ENCODE measurements at places on chromosomes 16 and 17.

DNA sequence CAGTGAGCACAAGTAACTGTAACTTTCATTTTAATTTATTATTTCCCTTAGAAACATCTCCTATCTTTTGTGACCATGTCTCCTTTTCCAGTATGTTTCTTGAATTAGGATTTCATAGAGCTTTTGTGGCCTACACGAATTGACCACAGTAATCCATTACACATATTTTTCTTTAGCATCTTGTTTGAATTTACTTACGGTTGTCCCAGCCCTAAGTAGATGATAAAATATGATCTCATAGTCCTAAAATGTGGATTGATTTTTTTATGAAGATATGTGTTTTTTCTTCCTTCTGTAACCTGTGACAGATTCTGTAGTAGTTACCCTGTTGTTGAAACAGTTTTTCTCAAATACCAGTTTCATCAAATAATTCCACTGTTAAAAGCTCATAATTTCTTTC, 61.5 kb downstream of the NF1 start:
- DNase-seq, result no peak

- no peak for DNase-seq
Observed at GRCh38 chr16:3638916-3639644, 15.4 kb upstream of the DNASE1 start.

DNA sequence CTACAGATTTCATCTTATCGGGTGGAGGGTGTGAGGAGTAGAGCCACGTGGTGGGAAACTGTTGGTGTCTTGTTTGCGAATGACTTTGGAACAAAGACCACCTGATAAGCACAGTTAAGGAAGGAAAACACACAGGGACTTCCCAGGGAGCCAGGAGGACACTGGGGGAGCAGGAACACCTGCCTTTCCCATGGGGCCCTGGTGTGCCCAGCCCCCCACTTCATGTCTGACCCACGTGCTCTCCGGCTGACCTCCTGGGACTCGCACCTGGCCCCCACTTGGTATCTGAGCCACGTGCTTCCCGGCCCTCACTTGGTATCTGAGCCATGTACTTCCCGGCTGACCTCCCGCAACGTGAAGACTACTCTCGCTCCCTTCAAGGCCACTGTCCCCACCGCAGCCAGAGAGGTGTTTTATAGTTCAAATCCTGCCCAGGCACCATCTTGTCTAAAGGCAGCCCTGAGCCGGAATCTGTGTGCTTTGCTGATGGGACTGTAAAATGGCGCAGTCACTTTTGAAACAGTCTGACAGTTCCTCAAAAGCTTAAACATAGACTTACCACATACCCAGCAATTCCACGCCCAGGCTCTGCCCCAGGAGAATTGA, 5.4 kb upstream of the CSNK1D start:
- no peak for DNase-seq

- DNase-seq, result no peak
Observed at GRCh38 chr16:9840761-9841665, 341.2 kb downstream of the GRIN2A start.

DNA sequence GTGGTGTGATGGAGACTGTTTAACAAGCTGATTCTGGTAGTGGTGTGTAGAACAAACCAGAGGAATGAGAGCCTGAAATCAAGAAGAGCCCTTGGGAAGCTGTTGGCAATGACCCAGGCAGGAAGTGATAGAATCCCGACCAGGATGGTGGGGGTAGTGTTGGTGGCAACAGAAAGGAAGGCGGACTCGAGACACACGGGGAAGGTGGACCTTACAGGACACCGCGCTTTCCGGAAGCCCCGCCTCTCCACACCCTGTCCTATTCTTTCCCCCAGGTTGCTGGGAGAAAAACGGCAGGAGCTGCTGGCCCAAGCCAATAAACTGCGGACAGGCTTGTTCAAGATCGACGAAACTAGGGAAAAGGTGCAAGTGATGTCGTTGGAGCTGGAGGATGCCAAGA, 30.0 kb upstream of the KDM6B start:
- DNase-seq, result no peak

GRCh38 chr16:82201926-82202325, 31.9 kb upstream of the MPHOSPH6 start:
- no peak for DNase-seq

GRCh38 chr16:23055481-23055880, 93.8 kb downstream of the USP31 start:
- DNase-seq, result no peak

DNA sequence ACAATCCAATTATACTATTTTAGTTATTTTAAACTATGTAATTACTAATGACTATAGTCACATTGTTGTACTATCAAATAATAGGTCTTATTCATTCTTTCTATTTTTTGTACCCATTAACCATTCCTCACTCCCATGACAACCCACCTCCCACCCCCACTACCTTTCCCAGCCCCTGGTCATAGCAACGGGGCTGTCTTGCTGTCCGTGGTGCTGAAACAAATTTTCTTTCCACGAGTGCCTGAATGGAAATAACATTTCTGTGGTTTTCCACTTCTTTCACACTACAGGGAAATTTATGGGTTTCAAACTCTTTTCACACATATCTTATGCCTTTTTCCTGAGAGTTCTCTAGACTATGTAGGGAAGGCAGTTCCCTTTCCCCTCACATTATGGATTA, 326.6 kb downstream of the PHKB start:
- DNase-seq, result no peak

DNA sequence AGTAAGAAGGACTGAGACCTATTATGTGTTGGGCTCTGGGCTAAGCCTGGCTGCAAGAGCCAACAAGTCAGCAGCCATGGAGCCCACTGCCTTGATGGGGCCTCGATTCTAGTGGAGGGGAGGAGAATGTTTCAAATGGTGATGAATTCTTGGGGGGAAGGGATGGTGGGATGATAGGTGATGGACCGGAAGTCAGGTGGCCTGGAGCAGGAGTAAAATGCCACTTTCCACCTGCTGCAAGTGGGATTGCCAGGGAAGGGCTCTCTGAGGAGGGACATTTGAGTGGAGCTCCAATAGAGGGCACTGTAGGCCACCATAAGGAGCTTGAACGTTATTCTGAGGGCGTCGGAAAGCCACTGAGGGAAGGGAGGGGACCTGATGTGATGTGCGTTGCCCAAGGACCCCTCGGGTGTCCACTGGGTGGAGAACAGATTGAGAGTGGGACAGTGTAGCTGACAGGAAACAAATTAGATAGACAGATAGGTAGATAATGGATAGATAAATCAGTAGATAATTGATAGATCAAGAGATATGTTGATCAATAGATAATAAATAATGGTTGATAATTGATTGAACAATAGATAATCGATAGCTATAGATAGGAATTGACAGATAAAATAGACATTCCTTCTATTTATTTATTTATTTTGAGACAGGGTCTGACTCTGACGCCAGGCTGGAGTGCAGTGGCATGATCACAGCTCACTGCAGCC, 18.2 kb upstream of the NXPH3 start:
- DNase-seq, result peak; percentile 47

- DNase-seq, result no peak
Observed at GRCh38 chr16:49510141-49510540, 136.5 kb downstream of the C16orf78 start.

GRCh38 chr17:48756830-48757251, 28.3 kb upstream of the HOXB13 start:
- no peak for DNase-seq

- peak; percentile 34 for DNase-seq
Observed at GRCh38 chr17:76547183-76547641, 7.4 kb downstream of the PRCD start.

DNA sequence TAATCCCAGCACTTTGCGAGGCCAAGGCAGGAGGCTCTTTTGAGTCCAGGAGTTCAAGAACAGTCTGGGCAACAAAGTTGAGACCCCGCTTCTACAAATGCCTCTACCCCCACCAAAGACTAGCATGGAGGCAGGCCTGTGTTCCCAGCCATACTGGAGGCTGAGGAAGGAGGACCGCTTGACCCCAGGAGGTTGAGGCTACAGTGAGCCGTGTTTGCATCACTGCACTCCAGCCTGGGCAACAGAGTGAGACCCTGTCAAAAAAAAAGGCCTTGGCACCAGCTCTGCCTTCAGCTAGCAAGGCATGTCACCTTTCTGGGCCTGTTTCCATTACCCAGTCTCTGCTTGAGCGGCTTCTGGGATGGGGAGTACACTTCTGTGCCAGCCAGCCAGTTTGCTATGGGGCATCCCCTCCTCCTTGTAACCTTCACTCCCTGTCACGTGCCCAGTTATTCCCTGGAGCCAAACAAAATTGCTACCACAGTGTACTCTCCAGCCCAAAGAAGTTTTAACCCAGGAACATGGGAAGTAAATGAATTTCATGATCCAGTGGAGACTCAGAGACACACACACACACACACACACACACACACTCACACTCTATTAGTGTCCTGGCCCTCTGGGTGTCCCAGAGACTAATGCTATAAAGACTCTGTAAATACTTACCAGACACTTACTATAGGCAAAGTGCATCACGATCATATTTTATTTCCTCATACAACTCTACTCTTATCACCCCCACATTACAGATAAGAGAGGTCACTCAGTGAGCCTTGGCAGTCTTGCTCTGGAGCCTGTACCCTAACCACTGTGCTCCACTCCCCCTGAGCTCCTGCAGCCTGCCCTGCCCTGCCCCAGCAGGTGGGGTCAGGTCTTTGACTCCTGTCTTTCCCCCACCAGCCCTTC, 2.5 kb downstream of the CISD3 start:
- DNase-seq, result no peak

GRCh38 chr17:56217921-56218320, 64.6 kb downstream of the ANKFN1 start:
- no peak for DNase-seq

DNA sequence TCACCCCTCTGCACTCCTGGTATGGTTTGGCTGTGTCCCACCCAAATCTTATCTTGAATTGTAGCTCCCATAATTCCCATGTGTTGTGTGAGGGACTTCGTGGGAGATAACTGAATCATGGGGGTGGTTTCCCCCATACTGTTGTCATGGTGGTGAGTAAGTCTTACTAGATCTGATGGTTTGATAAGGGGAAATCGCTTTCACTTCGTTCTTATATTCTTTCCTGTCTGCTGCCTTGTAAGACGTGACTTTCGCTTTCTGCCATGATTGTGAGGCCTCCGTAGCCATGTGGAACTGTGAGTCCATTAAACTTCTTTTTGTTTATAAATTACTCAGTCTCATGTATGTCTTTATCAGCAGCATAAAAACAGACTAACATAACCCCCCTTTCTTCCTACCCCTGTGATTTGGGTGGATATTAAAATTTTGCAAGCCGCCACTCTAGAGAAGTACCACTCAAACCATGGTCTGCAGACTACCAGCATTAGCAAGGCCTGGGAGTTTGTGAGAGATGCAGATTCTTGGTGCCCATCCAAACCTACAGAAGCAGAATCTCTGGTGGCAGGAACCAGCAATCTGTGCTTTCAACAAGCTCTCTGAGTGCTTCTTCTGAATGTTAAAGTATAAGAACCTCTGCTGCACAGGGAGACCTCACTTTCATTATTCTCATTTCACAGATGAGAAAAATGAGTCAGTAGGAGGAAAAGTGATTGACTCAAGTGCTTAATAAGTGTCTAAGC, 999.5 kb upstream of the EEF2KMT start:
- DNase-seq, result no peak

- no peak for DNase-seq
Observed at GRCh38 chr17:9401434-9401833, 174.2 kb downstream of the STX8 start.

DNA sequence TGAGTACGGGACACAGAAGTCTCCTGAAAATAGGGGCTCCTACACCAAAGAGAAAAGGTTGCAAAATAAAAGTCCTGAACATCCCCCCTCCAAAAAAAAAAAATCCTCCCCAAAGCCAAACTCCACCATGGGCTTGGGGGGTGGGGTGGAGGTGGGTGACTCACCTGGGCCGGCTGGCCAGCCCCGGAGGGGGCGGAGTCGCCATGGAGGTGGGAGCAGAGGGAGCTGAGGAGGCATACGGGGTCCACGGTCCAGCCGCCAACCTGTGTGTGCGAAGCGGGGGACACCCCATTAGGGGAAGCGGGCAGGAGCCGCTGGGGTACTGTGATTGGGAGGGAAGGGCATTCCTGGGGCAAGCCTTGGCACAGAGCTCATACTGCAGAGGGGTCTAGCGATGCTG, 31.0 kb downstream of the SRCIN1 start:
- no peak for DNase-seq

GRCh38 chr17:75610103-75610984, 22.7 kb downstream of the MYO15B start:
- DNase-seq, result no peak

- DNase-seq, result no peak
Observed at GRCh38 chr16:55491691-55492090, 12.7 kb downstream of the MMP2 start.

- DNase-seq, result no peak
Observed at GRCh38 chr16:898761-899682, 71.8 kb downstream of the LMF1 start.

DNA sequence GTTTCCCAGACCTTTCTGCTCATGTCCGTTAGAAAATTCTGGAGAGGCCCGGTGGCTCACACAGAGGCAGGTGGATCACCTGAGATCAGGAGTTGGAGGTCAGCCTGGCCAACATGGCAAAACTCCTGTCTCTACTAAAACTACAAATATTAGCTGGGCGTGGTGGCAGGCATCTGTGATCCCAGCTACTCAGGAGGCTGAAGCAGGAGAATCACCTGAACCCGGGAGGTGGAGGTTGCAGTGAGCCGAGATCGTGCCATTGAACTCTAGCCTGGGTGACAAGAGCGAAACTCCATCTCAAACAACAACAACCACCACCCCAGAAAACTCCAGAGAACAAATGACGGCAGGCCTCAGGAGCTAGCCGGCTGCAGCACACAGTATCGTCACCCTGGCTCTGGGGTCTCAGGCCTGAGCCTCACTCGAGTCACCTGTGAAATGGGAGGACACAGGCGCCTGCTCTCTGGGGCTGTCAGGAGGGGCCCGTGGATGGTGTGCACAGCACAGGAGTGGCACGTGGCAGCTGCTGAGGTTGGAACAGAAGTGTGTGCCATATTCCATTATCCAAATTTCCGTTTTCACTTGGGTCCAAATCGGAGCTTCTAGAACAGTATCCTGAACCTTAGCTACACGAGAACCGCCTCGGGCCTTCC, 3.3 kb upstream of the SLC38A8 start:
- no peak for DNase-seq

DNA sequence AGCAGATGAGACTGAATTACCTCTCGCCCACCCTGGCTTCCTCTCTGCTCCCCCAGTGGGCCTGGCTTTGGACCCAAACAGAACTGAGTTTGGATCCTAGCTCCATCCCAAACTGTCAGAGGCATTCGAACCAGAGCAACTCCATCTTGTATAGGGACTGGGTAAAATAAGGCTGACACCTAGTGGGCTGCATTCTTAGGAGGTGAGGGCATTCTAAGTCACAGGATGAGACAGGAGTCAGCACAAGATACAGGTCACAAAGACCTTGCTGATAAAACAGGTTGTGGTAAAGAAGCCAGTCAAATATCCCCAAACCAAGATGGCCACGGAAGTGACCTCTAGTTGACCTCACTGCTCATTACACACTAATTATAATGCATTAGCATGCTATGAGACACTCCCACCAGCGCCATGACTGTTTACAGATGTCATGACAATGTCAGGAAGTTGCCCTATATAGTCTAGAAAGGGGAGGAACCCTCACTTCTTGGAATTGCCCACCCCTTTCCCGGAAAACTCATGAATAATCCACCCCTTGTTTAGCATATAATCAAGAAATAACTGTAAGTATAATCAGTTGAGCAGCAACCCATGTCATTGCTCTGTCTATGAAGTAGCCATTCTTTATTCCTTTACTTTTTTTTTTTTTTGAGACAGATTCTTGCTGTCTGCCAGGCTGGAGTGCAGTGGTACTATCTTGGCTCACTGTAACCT, 44.4 kb downstream of the LYRM1 start:
- DNase-seq, result no peak
